ENCODE measurements at places on chromosomes 5 and 9.

DNA sequence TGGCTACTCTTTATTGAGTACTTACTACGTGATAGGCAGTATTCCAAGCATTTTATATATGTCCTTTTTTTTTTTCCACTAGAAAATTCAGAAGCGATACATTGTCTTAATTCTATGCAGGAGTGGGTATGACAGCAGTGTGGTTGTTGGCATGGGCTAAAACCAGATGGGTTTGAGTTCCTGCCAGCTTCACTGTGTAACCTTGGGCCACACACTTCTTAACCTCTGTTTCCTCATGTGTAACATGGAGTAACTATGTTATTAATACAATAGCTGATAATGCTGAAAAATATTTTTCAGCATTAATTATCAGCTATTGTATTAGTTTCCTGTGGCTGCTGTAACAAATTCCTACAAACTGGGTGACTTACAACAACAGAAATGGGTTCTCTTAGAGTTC, 12.0 kb downstream of the SNX18 start:
- no peak for DNase-seq

DNA sequence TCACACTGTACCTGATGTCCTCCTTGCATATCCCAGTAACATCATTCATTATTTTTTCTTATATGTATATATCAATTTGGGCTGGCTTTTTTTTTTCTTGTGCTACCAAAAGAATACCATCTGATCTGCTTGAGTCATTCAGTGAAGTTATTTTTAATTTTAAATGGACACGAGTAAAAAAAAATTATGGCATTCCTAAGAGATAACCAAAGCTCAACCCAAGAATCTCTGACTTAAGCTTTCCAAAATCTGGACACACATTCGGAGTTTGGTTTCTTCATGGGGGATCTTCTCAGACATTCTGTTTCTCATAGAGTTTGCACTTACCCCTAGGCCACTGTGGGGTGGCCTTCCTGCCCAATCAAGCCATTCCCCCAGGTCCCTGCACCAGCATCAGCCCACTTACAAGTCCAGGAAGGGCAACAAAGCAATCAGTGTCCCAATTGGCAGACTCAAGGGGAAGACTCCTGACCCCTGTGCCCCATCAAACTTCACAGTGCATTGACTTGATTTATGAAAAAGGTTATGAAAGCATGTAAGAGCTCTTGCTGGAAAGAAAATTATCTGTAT, 49.2 kb upstream of the SPDL1 start:
- DNase-seq: no peak

GRCh38 chr9:83231039-83231438, 168.1 kb upstream of the RASEF start:
- DNase-seq: no peak

GRCh38 chr9:93091453-93092081, 4.5 kb upstream of the CARD19 start:
- no peak for DNase-seq

- DNase-seq: no peak
Measured at GRCh38 chr5:95870105-95870672, 47.7 kb upstream of the GLRX start.

- DNase-seq: no peak
Measured at GRCh38 chr5:33338336-33339110, 102.2 kb upstream of the TARS1 start.

- DNase-seq: no peak
Measured at GRCh38 chr9:81480828-81481604, 208.3 kb downstream of the TLE1 start.

DNA sequence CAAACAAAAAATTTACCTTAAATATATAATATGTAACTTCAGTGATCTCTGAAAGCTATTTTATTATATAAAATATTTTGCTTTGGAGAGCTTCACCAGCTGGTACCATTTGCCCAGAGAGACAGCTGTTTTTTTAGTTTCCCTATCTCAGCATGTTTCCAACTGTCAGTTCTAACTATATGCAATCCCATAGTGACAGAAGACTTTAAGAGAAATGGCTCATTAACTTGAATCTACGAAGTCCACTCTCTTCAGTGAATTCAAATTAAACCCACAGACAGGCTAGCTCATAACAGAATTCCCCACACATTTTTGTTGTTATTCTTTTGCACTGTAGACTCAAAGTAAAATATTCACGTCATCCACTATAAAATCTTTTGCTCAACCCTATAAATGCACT, 251.8 kb upstream of the POU5F2 start:
- no peak for DNase-seq

DNA sequence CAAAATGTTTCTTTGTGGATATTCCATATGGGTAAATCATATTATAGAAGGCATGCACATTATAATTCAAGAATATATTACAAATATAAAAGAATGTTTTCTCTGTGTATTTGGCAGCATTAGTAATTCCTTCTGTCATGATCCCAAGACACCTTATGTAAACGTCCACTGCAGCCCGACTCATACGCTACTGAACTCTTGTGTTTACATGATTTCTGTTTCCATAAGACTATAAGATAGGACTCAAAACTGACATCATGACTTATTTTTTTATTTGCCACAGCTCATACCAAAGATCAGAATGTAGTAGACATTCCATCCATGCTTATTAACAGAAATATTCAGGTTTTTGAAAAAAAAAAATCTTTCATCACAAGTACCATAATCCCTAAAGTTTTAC, 234.1 kb downstream of the AP3B1 start:
- no peak for DNase-seq

DNA sequence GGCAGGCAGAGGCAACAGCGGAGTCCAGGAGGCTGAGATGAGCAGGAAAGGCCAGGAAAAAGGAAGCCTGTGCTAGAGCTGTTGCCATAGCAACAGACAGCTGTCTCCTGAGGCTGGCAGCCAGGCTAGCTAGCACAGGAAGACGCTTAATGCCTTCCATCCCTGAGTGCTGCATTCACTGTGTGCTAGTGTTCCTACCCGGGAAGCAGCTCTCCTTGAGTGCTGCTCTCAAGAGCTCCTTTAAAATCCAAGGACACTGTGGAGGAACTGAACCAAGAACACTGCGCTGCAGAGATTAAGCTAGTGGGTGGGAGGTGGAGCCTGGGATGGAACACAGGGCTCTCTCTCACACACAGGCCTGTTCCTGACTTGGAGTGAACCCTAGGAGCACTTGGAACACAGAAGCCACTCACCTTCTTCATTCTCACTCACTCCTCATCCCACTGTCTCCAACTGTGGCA, 53.5 kb upstream of the IL7R start:
- DNase-seq: no peak

DNA sequence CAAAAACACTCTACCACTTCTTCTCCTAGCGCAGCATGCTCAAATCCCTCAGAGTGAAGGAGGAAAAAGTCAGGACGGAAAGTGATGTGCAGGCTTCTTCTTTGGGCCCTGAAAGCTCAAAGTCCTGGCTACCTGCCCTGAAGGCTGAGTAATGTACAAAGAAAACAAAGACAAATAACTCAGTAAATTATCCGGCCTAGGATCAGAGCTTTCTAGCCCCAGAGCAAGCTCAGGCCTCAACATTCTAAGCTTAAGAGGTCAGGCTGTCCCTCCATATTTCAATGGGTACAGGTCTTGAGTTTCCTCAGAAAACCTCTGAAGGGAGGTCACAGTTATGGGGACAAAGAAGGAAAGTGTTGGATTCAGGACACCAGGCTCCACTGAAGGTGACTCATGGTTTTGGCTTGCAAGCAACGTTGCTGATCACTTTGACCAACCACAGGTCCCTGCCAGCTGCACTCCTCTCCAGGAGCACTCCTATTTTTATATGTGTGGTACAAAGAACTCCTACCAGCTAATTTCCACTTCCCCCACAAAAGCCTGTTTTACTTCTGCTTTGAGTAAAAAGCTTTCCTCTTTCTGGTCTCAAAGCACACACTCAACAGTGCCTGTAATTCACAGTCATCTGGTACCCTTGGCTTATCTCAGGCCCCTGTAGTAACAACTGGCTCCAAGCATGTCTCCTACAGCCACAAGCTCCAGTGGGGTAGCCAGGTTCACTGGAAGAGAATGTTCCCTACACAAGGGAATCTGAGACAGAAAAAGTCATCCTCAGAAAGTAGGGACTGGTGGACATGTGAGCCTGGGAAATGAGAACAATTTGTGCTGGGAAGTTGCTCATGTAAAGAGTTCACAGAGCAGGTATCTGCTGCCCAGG, 115.7 kb downstream of the UGCG start:
- DNase-seq: no peak

GRCh38 chr5:5421149-5421960, 1.1 kb upstream of the ICE1 start:
- no peak for DNase-seq

DNA sequence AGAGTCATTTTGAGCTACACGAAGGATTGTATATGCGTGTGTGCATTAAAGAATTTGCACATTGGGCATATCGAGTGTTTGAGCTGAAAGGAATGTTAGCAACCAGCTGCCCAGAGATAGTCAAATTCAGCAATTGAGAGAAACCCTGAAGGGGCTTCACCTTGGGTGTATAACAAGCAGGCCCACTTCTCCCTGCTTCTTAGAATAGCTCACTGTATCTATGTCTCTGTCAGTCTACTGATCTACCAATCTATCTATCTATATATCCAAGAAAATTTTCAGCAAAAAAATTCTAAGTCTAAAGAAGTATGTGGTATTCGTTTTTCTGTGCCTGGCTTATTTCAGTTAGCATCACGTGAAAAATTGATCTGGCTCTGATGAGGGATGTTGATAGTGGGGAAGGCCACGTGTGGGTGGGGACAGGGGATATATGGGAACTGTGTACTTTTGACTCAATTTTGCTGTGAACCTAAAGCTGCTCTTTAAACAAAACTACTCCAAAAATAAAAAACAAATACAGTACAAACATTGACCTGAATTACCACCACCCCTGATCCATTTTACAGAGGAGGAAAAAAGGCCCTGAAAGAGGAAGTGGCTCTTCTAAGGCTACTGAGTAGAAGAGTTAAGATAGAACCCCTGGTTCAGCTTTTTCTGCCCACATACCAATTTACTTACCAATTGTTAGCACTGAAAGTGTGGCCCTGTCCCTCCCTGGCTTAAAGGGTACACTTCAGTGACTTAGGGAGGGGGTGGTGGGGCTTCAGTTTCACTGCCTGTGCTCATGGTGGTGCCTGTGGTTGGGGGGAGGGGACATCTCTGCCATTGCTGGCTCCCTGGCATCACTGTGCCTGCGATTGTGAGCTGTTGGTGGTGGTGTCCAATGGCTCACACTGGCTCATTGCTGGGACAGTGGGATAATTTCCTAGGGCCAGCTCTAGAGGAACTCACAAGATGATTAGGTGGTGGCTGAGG, 141.8 kb downstream of the DOCK2 start:
- DNase-seq: no peak

GRCh38 chr9:106961623-106962022, 98.7 kb downstream of the ZNF462 start:
- no peak for DNase-seq

- no peak for DNase-seq
Measured at GRCh38 chr5:68254810-68255209, 39.3 kb downstream of the PIK3R1 start.

GRCh38 chr5:207599-207998, 10.4 kb downstream of the CCDC127 start:
- DNase-seq: no peak

GRCh38 chr5:166962461-166962860, 1329.0 kb upstream of the WWC1 start:
- DNase-seq: no peak
